ENCODE measurements at places on chromosomes 12 and 14.

GRCh38 chr14:91220581-91221000 is 23.9 kb downstream of the GPR68 start:
- DNase-seq: no peak

DNA sequence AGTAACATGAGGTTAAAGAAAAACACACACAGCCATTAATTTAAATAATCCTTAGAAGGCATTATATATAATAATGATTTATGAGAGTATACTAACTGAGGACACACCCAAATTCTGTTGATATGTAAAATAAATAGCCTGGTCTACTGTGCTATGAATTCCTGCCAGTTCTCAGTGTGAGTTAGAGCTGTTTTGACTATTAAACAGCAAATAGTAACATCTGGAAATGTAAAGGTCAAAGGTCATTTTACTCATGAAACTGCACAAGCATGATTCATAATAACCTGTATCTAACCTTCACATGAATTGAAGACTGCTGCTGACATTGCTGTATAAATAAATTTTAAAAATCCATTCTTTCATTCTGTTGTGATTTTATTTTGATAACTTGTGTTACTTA is 966.7 kb downstream of the SLC6A15 start:
- DNase-seq: peak; percentile 57

GRCh38 chr12:114783089-114783618 is 99.2 kb upstream of the TBX3 start:
- no peak for DNase-seq

GRCh38 chr12:71938728-71939385 is at the start of gene TPH2:
Gene TPH2 (plus strand): TSS chr12:71938845. CDS start chr12:71938987, 142 bp downstream.
- DNase-seq: peak; percentile 60

DNA sequence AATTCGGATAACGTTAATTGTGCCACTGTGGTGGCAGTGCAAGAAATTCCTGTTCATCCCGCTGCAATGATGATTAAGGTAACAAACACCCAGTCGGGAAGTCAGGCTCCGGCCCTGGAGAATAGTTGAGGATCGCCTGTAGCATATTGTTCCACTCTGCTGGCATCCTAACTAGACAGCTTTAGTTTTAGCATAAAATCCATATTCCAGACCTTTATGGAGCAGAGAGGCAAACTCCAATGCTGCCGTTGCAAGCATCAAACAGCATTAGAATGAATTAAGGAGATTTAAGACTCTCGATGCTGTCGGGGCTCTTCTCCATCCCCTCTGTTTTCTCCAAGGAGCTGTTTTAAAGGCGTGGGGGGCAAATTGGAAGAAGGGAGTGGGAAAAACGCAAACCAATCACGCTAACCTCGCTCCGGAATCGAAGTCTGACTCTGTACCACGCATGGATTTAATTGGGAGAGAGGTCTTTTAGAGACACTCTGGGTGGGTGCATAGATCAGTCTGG is 660.4 kb downstream of the VRK1 start:
- DNase-seq: no peak

GRCh38 chr12:63949902-63950301 is 105.4 kb downstream of the SRGAP1 start:
- no peak for DNase-seq

GRCh38 chr12:89391726-89392336 is 39.5 kb upstream of the DUSP6 start:
- no peak for DNase-seq

DNA sequence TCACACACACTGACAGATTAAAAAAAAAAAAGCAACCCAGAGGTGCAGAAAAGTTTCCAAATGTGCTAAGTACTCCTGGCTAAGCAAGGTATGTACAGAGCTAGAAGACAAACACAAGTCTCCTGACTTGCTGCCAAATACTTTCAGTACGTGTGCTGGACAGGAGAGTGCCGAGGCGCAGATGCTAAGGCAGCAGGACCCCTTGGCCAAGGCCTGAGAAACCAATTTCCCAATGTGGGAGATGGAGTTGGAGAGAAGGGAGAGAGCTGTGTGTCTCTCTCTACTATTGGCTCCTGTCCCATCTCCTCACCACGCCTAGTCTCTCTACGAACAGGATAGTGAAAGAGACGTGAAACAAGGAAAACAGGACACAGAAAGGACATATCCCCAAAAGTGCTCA is 5.3 kb downstream of the SPRYD3 start:
- DNase-seq: no peak

DNA sequence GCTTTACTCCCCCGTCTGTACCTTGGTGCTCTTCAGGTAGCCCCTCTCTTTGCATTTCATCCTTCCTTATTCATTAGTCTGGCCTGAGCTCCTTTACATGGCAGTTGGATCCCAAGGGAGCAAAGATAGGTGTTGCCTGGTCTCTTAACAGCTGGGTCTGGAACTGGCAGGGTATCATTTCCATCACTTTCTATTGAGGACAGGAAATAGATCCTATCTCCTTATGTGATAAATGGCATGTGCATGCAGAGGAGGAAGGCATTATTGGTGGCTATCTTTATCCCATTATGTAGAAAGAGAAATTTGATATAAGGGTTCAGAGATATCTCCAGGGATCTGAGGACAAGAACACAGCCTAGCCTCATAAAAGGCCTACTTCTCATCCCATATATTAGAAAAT is 54.6 kb upstream of the OAS1 start:
- DNase-seq: peak; percentile 58

DNA sequence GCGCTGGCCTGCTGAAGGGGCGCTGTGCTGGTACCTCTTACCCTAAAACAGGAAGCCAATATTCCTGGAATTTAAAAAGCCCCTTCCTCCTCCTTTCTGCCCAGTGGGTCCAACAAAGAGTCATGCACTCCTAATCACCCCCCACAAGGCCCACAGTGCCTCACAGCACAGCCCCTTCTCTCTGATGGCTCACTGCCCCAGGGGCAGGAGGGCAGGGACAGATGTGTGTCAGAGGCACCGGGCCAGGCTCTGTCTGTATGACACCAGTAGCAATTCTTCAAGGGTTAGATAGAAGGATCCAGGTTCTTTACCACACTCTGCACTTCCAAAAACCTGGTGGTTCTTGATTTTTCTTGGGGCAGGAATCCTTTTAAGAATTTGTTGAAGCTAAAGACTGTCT is 8.9 kb downstream of the MYH6 start:
- no peak for DNase-seq

- no peak for DNase-seq
Observed at GRCh38 chr14:104318558-104319490, 180.4 kb downstream of the KIF26A start.

DNA sequence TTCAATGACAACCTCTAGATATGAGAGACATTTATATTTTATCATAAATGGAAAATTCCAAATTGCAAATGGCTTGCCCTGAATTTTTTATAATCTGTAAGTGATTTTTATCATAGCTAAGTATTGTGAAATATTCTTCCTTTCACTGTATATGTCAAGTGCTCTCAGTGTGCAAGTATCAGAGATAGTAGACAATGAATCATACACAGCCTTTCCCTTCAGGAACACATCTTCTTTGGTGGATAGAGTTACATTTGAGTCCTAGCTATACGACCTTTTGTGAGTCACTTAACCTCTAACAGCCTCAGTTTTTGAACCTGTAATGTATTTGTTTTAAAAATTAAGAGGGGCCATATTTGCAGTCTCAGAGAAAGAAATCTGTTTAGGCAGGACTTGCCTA is 350.7 kb upstream of the SEL1L start:
- no peak for DNase-seq

DNA sequence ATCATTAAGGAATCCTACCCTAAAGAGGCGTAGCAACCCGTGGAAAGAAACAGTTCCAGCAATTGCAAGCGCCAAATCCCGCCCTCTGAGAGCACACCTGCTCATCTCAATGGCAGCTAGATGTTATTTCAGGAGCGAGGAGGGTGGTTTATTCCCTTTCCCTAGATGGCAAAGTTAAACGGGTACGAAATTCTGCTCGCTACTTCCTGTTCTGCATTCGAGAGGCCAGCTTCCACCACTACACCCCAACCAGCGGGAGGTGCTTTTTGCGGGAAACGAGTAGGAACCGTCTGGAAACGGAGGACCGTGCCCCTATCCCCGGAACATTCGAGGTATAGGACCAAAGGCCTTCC is 536 bp downstream of the VPS29 start:
- DNase-seq: peak; percentile 43

- no peak for DNase-seq
Observed at GRCh38 chr14:32055175-32055574, 21.9 kb upstream of the ARHGAP5 start.

- no peak for DNase-seq
Observed at GRCh38 chr12:78931466-78931990, 67.0 kb downstream of the SYT1 start.

- DNase-seq: no peak
Observed at GRCh38 chr12:62319058-62319457, 58.9 kb downstream of the USP15 start.

- DNase-seq: no peak
Observed at GRCh38 chr12:60174941-60175340, 579.1 kb downstream of the SLC16A7 start.

DNA sequence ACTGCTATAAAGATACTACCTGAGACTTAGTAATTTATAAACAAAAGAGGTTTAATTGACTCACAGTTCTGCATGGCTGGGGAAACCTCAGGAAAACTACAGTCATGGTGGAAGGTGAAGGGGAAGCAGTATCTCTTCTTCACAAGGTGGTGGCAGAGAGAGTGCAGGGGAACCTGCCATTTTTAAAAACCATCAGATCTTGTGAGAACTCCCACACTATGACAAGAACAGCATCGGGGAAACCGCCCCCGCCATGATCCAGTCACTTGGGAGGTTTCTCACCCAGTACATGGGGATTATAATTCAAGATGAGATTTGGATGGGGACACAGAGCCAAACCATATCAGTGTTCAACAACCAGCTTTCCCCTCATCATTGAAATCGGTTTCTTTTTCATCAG is 49.9 kb downstream of the AEBP2 start:
- no peak for DNase-seq

DNA sequence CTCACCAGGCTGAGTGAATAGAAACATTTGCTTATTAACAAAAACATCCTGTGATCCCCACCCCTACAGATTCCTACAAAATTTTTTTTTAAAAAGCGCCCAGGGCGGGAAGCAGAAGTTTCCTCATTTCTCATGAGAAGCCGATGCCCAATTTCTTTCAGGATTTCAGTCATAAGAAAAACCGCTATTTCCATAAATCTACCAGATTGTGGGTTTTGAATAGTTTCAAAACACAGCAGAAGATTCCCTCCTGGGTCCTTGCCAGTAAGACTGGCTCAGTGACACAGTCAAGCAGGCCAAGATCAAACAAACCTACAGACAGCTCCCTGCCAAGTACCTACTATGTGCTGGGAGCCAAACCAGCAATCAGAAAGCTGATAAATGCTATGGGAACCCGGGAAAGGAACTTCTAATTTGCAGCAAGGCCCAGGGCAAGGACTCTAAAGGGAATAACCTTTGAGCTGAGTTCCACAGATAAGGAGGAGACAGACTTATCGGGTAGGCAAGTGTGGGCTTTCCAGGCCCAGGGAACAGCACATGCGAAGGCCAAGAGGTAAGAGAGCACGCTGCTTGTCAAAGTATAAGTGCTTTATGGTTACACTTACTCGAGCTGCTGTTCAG is 68.7 kb downstream of the CCDC88C start:
- DNase-seq: no peak

GRCh38 chr12:109535231-109535862 is 38.0 kb downstream of the MMAB start:
- no peak for DNase-seq

GRCh38 chr12:52495389-52495788 is 2.3 kb upstream of the KRT6A start:
- DNase-seq: no peak

DNA sequence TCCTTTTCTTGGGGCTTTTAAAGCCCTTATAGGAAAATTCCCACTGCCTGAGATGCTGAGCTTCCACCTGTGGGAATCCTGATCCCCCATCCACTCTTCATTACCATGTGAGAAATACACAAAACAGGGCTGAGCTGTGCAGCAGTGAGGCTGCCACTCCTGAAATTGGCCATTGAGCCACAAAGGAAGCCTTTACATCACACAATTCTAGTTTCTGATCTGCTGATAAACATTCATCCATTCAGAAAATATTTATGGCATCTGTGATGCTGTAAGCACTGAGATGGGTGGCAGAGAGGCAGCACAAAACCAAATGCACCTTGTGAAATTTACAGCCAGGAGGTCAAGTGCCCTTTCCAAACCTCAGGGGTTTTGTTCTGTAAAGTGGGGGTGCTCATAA is 26.2 kb upstream of the CMKLR1 start:
- DNase-seq: no peak

- no peak for DNase-seq
Observed at GRCh38 chr12:23803540-23803939, 145.9 kb downstream of the SOX5 start.

DNA sequence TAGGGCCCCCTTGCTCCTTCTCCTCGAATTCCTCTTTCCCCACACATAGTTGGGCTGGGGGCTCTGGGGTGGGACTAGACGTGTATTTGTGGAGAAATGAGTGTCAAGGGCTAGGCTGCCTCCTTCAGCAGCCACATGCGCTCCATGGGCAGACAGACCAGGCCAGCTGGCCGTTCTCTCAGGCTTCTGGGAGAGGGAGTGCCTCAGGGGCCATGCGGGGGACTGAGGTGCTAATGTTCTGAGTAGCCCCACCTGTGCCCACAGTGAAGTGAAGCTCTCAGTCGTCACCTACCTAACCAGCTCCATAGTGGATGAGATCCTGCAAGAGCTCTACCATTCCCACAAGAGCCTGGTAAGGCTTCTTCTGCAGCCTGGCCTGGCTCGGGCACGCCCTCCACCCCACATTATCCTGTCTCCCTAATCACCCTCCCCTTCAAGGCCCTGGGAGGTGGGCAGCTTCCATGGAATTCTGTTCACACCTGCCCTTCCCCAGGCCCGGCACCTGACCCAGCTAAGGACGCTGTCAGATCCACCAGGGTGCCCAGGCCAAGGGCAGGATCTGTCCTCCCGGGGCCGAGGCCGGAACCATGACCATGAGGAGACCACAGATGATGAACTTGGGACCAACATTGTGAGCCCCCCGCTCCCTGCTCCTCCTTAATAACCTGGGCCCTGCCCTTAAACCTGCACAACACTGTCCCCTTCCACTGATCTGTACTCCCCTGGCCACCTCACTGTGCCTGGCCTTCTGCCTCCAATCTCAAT is 9.0 kb upstream of the CPNE6 start:
- DNase-seq: no peak

DNA sequence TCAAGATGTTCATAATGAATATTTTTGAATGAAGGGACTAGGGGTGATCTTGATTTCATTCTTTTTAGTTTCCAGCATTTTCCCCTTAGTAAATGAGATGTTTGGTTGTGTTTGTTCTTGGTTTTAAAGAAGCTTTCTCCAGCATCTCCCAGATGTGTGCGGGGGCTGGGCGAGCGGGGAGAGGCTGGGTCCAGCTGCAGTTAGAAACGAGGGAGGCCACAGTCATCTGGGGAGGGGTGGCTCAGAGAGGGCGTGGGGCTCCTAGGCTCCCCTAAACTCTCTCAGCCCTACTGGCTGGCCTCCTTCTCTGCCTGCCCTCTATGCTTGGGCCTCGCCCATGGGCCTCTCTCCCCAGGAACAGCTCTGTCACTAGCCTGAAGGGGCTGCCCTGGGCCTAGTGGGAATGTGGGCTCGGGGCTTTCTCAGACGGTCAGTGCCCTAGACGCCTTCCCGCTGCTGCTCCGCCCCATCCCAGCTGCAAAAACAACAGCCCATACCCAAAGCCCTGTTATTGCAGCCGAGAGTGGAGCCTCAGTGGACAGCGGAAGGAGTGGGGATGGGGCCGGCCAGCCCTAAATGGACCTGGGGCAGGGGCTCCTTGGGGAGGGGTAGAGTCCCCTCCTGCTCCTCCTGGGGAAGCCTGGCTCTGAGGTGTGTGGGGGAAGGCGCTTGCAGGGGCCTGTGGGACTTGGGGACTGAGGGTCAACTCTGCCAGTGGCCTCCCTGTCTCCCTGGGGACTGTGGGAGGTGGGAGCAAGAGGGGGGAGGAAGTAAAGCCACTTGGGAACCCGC is 18.3 kb upstream of the EIF2B2 start:
- no peak for DNase-seq
